ENCODE measurements at places on chromosomes 5 and 9.

GRCh38 chr9:131180454-131180853 is 55.1 kb downstream of the NUP214 start:
- no peak for DNase-seq

DNA sequence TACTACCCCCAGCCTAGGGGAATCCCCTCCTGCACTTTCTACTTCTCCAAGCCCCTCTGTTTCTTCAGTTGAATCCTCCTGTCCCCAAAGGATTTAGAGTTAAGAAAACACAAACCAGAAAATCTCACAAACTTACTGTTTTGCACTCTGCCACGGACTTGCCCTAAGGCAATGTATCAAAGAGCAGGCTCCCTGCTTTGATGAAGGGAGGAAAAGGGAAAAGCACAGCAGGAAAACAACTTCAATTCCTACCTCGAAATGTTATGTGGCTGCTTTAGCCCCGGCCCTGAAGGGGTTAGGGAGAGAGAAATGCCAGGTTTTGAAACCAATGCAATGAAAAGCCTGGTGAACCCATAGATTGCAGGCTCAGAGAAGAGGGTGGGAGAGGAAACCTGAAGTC is 254.7 kb downstream of the MAN2A1 start:
- no peak for DNase-seq

GRCh38 chr9:135880438-135880837 is 26.9 kb downstream of the CAMSAP1 start:
- no peak for DNase-seq

DNA sequence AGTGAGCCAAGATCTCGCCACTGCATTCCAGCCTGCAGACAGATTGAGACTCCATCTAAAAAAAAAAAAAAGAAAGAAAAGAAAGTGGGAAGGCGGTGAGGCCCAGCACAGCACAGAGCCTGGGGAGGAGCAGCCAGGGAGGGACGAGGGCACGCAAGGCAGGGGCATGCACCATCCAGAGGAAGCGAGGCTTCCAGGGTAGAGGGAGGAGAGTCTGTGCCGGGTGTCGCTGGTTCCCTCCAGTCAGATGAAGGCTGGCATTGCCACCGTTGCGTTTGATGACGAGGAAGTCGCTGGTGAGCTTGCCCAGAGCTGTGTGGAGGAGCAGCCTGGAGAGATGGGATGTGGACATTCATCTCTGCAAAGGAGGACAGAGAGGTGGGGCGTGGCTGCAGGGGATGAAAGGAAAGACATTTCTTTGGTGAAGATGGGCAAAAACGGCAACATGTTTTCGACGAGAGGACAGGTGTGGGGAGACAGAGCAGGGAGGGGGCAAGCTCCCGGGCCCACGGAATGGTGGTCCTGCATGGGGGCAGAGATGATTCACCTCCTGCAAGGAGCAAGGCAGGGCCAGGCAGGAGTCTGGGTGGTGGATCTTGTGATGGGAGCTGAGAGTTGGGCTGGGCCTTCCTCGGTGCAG is 18.6 kb upstream of the OLFM1 start:
- no peak for DNase-seq

DNA sequence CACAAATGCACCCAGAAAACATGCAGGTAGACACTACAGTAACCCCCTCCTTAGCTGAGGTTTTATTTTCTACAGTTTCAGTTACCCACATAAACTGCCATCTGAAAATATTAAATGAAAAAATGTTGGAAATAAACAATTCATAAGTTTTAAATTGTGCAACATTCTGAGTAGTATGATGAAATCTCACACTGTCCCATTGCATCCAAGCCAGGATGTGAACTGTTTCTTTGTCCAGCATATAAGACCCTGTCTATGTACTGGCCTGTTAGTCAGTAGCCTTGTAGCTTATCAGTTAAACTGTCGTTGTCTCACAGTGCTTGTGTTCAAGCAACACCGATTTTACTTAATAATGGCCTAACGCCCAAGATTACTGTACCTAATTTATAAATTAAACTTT is 630.5 kb downstream of the ANXA1 start:
- DNase-seq = no peak

DNA sequence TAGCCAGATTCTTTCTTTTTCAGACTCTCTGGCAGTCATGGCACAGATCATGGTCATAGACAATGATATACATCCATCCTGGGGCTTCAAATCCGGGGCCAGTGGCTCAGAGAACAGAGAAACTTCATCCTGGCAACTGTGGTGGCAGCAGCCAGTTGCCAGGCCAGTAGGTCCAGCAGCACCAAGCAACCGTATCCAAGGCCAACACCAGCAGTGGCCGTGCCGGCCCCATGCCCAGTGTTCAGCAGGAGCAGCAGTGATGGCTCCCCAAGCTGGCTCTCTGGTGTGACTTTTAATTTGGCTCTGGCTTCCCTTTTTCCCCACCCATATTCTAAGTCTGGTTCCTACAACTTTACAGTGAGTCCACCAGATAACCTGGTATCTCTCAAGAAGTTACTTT is 300.5 kb downstream of the DEPDC1B start:
- DNase-seq = no peak

GRCh38 chr5:95274011-95274410 is 10.9 kb downstream of the MCTP1 start:
- peak; percentile 65 for DNase-seq

Measured in inflammatory macrophage (primary cell).